ENCODE measurements at places on chromosomes 4 and X.

DNA sequence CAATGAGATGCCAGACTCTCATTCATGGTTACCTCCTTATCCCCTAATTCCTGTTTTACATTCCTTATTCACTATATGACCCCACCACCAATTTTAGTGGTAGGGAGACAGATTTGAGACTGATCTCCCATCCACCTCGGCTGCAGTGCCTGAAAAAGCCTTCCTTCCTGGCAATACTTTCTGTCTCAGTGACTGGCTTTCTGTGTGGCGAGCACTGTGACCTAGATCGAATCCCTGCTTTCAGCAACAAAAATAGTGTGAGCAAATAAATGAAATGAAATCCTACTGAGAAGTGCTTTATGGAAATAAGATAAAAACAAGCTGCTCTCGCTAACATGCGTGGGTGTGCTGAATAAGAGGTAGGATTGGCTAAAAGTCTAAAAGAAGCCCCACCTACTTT is 165.3 kb downstream of the GPM6A start:
- DNase-seq, result no peak

GRCh38 chr4:107701565-107701964 is 18.5 kb downstream of the PAPSS1 start:
- DNase-seq, result no peak

DNA sequence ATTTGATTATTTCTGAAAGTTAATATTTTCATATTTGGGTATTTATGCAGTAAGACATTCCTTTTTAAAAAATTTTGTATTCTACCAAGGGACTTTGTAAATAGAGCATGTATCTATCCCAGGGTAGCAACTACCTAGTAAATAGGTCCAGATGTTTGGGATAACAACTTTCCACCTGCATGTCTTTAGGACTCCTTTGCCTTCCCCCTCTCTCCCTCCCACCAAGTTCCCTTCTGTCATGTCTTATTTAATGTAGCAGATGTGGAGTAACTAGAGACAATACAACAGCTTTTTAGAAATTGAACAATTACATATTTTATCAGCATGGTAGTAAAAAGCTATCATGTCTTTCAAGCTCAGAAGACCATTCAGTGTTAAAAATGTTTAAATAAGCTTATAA is 821.0 kb downstream of the C4orf33 start:
- no peak for DNase-seq

DNA sequence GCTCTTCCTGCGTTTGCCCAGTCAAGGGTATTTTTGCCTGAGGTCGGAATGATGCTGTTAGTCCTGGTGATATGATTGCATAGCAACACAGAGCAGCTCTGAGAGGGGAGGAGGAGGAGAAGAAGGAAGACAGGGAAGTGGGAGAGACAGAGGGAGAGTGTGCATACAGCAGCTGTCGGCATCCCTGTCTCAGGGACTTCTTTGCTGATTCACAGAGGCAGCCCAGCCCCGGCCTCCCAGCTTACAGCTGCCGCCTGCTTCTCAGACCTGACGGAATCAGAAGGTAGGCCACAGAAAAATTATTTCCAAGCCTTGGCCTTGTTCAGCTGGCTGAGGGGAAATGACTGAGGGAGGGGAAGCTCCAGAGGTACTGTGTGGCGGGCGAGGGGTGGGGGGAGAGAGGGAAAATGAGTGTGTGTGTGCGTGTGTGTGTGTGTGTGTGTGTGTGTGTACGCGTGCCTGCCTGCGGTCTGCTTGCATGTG is 319 bp downstream of the DRP2 start:
- no peak for DNase-seq

- no peak for DNase-seq
These were observed 25.4 kb upstream of the GLRB start for GRCh38 chr4:157050561-157050960.
